ENCODE measurements at places on chromosomes 5 and 9.

- no peak for DNase-seq
Measured at GRCh38 chr5:32059761-32060530, 114.2 kb downstream of the GOLPH3 start.

- DNase-seq, result no peak
Measured at GRCh38 chr5:57572461-57572860, 89.8 kb upstream of the ACTBL2 start.

DNA sequence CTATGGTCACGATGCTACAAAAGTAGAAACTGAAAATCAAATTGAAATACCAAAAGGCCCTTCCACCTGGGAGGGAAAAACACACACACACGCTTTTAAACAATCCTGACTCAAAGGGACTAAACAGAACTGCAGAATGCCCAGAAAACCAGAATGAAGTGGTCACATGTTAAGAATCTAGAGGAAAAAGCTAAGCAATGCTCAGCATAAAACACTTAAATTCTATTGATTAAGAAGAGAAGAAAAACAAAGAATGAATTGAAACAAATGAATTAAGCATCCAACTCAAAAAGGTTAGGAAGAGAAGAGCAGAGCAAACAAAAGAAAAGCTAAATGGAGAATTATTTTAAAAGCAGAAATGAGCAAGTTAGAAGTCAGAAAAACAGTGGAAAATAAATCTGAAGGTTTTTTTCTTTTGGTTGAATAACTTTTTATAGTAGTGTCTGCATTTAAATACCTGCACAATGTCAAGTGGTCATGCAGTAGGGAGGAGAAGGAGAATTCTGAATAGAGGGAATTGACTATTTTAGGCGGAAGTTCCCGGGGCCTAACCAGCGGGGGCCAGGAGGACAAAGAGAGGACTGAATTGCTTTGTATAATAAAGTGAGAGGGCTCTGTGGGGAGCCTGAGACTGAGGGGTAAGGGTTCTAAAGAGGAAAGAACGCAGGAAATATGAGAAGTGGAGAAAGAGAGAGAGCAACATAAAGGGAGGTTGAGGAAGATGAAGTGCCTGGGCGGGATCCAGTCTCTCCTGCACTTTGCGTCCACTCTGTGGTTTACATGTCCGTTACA, 146.8 kb downstream of the ATPSCKMT start:
- DNase-seq, result no peak

- DNase-seq, result no peak
Measured at GRCh38 chr9:23824830-23825591, 1.0 kb downstream of the ELAVL2 start.

DNA sequence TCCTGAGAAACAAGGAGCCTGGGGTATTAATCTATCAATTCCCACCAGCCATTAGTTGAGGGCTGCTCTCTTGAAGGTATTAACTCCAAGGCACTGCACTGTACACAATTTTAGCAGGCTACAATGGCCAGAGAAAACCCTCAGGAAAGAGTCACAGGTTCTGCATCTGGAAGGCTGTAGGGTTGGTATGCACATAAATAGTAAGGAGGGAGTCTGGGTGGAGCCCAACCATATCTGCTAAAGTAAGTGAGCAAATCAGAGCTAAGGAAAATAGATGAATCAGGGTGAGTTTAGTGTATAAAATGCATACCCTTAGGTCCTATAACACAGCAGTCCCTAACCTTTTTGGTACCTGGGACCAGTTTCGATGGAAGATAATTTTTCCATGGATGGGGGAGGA, 18.2 kb downstream of the TMEM215 start:
- DNase-seq, result no peak

All from inflammatory macrophage treated with lipopolysaccharide for 1 hour (primary cell).